ENCODE measurements at places on chromosomes 11 and 22.

- no peak for DNase-seq
Measured at GRCh38 chr11:41382927-41383326, 76.5 kb downstream of the LRRC4C start.

- DNase-seq, result no peak
Measured at GRCh38 chr11:75603791-75604736, 42.0 kb downstream of the SERPINH1 start.

DNA sequence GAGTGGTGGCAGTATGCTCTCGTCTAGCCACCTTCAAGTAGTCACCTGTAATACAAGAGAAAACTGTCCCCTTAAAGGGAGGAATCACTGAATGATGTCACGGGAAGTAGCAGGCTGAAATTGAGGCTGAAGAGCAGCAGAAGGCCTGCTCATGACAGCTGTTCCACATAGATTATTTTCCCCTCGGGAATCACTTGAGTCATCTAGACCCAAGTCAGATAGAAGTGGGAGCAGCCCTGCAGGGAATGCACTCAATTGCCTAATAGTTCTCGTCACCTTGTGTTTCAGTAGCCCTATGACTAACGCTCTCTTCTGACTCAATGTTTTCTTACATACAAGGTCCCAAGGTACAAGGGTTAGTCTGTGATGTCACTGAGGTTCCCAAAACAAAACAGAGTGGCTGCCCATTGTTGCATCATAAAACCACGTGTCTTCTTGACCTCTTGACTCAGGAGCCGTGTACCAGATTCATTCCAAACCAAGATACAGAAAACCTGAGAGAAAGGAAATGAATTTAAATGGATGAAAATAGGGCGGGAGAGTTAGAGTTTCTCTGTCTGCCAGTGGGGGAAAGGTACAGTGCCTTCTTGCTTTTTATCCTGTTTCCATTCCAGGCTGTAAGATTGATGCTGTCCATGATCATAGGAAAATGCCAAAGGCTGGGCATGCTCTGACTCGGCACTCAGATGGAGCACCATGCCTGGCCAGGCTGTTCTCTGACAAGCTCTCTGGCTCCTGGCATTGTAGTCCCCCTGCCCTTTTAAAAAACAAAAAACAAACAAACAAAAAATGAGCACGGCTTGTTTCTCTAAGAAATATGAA lies 21.6 kb upstream of the C11orf96 start:
- no peak for DNase-seq

DNA sequence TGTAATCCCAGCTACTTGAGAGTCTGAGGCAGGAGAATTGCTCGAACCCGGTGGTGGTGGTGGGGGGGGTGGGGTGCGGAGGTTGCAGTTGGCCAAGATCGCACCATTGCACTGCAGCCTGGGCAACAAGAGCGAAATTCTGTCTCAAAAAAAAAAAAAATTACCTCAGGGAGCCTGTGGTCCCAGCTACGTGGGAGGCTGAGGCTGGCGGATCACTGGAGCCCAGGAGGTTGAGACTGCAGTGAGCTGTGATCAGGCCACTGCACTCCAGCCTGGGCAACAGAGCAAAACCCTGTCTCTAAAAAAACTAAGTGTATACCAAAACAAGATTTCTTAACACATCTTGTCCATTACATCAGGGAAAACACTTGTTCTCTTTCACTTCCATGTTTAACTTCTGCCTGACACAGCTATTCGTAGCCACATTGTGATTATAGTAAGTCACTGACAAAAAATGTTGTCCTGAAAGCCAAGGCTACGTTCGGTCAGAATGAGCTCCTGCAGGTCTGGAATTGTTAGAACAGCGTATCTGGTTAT lies 1.4 kb downstream of the TMEM80 start:
- no peak for DNase-seq

DNA sequence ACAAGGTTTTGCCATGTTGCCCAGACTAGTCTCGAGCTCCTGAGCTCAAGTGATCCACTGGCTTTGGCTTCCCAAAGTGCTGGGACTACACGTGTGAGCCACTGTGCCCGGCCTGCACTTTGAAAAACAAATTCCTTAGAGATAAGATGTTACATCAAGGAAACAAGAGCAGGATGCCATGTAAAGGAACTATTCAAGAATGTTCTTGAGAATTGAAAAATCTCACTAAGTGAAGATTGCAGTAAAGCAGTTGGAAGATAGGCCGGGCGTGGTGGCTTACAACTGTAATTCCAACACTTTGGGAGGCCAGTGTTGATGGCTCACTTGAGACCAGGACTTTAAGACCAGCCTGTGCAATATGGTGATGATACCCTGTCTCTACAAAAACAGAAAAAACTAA lies 88.1 kb downstream of the PACS1 start:
- no peak for DNase-seq

DNA sequence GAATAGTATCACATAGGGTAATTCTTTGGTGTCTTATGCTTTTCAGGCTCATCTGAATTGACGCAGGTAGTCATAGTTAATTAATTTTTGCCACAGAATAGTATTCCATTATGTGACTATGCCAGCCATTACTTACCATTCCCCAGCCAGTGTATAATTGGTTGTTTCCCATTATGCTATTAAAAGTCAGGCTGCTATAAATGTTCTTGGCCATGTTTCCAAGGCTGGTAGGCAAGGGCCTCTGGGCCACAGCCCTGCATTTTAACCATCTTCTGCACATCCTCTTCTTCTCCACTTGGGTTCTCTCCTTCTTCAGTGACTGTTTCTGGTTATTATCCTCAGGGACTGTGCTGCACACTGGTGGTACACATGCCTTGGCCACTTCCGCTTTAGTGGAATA lies 190.9 kb downstream of the ADAMTS15 start:
- DNase-seq, result no peak

GRCh38 chr11:75272821-75273301 lies 32.3 kb downstream of the TPBGL start:
- DNase-seq, result no peak

DNA sequence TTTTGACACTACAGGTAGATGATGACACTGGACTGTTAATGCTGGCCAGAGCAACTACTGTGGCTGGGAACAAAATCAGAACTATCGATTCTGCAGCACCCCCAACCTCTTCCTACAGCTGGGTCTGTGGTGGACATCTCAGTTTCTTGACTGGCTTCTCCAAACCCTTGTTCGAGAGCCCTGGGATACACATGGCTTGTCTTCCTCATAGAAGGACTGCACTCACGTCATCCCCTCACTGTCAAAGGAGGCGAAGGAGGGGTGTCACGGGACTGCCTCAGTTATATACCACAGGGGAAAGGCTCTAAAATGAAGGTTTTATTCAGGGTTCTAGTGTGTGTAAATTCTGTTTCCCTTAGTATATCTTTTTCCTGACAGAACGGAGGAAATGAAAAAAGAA lies 44.9 kb downstream of the PITPNB start:
- no peak for DNase-seq
